ENCODE measurements at places on chromosomes 12 and 14.

DNA sequence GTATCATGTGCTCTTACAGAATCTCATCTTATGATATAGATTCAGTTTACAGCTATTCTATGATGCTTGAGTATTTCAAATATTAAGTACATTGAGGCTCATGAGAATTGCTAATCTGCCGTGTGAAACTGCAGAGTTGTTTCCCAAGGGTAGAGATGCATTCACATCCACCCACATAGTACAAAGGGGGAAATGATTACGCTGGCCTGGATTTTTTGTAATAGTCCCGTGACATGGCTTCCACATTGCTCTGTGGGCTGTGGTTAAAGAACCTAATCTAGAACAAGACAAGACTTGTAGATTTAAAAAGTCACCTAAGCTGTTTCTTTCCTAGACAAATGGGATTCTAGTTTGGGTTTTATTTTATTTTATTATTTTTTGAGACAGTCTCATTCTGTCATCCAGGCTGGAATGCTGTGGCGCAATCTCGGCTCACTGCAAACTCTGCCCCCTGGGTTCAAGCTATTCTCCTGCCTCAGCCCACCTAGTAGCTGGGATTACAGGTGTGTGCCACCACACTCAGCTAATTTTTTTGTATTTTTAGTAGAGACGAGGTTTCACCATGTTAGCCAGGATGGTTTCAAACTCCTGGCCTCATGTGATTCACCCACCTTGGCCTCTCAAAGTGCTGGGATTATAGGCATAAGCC, 13.0 kb upstream of the RIOX1 start:
- DNase-seq: no peak

GRCh38 chr14:86057018-86057667, 527.2 kb downstream of the FLRT2 start:
- DNase-seq: peak; percentile 24

- no peak for DNase-seq
Measured at GRCh38 chr12:132407992-132408391, 78.6 kb upstream of the GALNT9 start.

- DNase-seq: peak; percentile 37
Measured at GRCh38 chr12:39441963-39442830, 723 bp downstream of the KIF21A start.

- no peak for DNase-seq
Measured at GRCh38 chr12:62537551-62537950, 70.9 kb downstream of the MON2 start.

DNA sequence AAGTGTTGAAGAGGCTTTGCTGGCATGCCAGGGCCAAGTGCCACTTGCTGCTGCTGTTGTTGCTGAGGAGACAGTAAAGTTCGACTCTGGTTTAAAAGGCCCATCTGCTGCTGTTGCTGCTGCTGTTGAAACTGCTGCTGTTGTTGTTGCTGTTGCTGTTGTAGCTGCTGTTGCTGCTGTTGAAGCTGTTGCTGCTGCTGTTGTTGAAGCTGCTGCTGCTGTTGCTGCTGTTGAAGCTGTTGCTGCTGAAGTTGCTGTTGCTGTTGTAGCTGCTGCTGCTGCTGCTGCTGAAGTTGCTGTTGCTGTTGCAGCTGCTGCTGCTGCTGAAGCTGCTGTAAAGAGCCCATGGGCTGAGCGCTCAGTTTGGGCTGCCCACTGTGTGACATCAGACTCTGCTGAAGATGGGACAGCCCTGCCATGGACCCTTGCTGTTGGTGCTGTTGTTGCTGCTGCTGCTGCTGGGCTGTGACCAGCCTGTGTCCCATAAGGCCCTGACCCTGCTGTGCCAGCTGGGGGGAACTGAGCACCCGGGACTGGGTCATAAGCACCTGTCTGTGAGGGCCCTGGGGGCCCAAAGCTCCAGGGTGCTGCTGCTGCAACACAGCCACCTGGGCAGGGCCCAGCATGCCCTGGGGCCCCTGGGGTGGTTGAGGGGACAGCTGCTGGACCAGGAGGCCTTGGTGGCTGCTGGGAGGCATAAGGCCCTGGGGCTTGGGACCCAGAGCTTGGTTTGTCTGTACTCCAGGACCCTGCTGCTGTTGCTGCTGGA, 14.3 kb upstream of the PRKAG1 start:
- no peak for DNase-seq

GRCh38 chr12:69686731-69687130, 12.4 kb downstream of the BEST3 start:
- DNase-seq: no peak

DNA sequence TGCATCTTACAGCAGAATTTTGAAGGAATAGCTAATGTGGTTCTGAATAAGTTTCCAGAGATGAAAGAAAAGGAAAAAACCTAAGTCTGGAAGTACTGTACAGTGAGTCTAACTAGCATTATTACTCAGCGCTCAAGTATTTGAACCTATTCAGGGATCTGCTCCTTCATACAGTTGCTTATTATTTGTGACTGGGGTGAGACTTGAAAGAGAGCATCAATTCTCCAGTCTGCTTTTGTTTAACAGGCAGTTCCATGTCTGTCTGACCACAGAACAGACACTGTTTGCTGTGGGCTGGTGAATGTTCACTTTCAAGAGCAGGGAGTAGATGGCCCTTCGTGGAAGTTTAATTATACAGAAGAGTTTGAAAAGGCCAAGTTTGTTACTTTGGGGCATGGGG, 9.3 kb downstream of the ETV6 start:
- no peak for DNase-seq

- DNase-seq: no peak
Measured at GRCh38 chr12:45326358-45326975, 110.6 kb downstream of the ANO6 start.

GRCh38 chr14:51304438-51304837, 64.4 kb downstream of the TMX1 start:
- DNase-seq: no peak

DNA sequence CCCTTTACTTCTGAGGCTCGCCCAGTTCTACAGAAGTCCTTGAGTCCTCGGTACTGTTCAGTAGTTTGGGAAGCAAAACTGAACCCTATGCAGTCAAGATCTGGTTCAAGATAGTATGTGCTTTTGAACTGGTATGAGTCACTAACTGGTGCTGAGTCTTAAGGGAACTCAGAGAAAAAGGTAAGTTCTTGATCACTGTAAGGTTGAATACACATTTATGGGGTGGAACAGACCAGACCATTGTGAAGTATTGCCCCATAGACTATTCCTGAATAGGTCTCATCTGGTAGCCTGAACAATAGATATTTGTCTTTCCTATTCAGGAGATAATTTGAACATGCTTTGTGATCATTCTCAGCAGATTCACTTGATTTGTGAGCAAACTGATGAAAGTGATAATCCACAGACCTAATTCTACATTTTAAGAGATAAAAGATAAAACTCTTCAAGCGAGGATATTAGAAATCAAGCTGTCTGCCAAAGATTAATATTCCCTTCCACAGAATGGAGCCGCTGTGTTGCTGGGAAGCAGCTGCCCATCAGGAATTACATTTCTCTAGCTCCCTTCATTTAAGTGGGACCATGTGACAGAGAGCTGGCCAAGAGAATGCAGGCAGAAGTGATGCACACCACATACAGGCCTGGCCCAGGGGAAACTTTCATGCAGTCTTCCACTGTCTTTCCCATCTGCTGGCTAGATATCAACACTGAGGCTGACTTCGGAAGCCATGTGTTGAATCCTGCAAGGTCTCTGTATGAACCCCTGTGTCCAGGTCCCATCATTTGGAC, 369.8 kb upstream of the GARIN6 start:
- no peak for DNase-seq

DNA sequence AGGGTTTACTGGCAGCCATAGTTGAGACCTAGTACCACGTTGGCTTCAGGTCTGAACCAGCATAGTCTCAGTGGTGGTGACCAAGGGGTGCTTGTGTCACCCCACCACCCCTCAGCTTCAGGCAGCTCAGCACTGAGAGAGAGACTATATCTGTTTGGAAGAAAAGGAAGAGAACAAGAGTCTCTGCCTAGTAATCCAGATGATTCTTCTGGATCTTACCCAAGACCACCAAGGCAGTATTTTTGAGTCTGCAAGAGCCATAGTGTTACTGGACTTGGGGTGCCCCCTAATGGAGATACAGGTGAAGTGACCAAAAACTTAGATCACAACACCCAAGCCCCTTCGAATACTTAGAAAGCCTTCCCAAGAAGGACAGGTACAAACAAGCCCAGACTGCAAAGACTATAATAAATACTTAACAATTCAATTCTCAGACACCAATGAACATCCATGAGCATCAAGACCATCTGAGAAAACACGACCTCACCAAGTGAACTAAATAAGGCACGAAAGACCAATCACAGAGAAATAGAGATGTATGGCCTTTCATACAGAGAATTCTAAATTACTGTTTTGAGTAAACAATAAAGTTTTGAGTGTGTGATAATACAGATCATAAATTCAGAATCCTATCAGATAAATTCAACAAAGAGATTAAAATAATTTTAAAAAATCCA, 107.0 kb downstream of the HELB start:
- DNase-seq: peak; percentile 10

GRCh38 chr14:75989134-75989533, 3.6 kb downstream of the IFT43 start:
- DNase-seq: no peak

- no peak for DNase-seq
Measured at GRCh38 chr14:29911810-29912209, 15.8 kb downstream of the PRKD1 start.

- no peak for DNase-seq
Measured at GRCh38 chr12:124512667-124513296, 54.6 kb downstream of the NCOR2 start.

GRCh38 chr14:80658155-80658554, 283.4 kb downstream of the CEP128 start:
- no peak for DNase-seq

DNA sequence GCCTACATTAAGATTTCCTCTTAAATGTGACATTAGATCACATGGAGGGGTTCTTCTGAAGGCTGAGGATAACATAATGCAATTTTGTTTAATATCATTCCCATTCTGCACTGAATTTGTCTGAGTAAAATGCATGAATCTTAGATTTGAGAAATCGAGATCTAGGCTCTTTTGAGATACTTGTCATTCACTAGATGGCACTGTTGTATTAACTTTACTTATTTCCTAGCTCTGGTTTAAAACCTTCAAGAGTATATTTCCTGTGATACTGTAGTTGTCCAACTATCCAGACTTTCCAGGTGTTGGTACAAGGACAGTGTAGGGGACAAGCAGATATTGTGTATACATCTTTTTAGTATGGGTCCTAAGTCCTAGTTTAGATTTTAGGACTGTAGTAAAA, 91.7 kb upstream of the SEL1L start:
- no peak for DNase-seq

DNA sequence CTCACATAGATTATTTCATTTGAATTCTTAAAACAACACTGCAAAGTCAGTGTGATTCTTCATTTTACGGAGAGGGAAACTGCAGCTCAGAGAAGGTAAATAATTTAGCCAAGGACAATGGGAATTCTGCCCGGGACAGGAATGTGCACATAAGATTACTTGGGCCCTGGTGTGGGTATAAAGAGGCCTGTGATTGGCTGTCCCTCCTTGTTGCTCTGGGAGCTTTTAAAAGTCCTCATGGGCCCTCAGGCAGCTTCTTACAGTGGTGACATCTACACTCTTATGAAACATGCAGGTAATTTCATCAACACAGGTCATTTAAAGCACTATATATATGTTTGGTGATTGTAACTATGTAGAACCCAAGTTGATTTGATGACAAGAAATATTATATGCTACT, 100.3 kb downstream of the ESR2 start:
- no peak for DNase-seq

GRCh38 chr14:91394105-91395081, 23.2 kb downstream of the CCDC88C start:
- no peak for DNase-seq

DNA sequence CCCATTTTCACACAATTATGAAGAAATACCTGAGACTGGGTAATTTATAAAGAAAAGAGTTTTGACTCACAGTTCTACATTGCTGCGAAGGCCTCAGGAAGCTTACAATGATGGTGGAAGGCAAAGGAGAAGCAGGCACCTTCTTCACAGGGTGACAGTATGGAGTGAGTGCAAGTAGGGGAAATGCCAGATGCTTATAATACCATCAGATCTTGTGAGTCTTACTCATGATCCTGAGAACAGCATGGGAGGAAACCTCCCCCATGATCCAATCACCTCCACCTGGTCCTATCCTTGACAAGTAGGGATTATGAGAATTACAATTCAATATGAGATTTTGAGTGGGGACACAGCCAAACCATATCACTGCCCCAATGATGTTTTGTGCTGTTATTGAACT, 189.3 kb upstream of the CRY1 start:
- no peak for DNase-seq

DNA sequence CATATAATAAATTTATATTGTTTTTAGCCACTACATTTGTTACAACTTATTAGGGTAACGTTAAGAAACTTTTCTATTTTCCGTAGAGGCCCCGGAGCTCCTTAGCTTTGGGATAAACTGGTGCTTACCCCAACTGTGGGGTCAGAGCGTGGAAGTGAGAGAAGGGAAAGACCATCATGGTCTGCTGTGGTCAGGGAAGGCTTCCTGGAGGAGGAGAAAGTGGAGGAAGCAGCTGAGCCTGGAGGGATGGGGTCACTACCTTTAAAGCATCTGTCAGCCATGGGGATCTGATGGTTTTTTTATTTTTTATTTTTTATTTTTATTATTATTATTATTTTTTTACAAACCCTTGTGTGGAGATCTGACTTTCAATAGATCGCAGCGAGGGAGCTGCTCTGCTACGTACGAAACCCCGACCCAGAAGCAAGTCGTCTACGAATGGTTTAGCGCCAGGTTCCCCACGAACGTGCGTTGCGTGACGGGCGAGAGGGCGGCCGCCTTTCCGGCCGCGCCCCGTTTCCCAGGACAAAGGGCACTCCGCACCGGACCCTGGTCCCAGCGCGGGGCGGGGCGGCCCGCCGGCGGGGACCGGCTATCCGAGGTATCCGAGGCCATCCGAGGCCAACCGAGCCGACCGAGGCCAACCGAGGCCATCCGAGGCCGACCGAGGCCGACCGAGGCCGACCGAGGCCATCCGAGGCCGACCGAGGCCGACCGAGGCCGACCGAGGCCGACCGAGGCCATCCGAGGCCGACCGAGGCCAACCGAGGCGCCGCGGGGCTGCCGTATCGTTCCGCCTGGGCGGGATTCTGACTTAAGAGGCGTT, 1101.2 kb upstream of the TMEM132C start:
- DNase-seq: peak; percentile 80

DNA sequence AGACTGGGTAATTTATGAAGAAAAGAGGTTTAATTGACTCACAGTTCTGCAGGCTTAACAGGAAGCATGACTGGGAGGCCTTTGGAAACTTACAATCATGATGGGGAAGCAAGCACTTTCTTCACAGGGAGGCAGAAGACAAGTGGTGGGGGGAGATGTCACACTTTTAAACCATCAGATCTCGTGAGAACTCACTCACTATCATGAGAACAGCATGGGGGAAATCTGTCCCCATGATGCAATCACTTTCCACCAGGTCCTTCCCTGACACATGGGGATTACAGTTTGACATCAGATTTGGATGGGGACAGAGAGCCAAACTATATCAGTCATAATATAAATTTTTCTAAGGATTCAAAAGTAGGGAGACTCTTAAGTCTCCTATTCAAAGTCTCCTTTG, 46.0 kb downstream of the SPIC start:
- no peak for DNase-seq

GRCh38 chr14:35470755-35471154, 63.2 kb upstream of the INSM2 start:
- no peak for DNase-seq

Measured in stimulated activated CD4-positive, alpha-beta T cell treated with anti-CD3 and anti-CD28 coated beads, Interleukin-2, amount 100 ng/mL, for 48 hours (primary cell).